GM12891 (cell line): ENCODE measurements at places on chromosomes 6 and 20.

GRCh38 chr20:59259946-59260345, 40.5 kb upstream of the EDN3 start:
- no peak for DNase-seq

DNA sequence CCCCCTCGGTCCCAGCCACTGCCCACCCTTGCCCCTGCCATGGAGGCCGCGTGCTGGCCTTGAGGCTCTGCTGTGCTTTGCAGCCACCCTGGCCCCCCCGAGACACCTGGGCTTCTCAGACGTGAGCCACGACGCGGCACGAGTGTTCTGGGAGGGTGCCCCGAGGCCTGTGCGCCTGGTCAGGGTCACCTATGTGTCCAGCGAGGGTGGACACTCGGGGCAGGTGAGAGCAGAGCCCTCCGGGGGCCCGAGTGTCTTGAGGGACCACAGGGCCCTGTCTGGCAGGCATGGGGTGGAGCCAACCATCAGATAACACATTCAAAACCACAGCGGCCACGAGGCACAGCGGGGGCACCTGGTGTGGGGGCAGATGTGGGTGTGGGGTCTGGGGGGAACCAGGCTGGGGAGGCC, 18.9 kb downstream of the COL20A1 start:
- no peak for DNase-seq

- no peak for DNase-seq
Measured at GRCh38 chr20:18588574-18588933, 700 bp downstream of the DTD1 start.

- DNase-seq, result no peak
Measured at GRCh38 chr6:161151660-161152526, 122.0 kb downstream of the AGPAT4 start.

DNA sequence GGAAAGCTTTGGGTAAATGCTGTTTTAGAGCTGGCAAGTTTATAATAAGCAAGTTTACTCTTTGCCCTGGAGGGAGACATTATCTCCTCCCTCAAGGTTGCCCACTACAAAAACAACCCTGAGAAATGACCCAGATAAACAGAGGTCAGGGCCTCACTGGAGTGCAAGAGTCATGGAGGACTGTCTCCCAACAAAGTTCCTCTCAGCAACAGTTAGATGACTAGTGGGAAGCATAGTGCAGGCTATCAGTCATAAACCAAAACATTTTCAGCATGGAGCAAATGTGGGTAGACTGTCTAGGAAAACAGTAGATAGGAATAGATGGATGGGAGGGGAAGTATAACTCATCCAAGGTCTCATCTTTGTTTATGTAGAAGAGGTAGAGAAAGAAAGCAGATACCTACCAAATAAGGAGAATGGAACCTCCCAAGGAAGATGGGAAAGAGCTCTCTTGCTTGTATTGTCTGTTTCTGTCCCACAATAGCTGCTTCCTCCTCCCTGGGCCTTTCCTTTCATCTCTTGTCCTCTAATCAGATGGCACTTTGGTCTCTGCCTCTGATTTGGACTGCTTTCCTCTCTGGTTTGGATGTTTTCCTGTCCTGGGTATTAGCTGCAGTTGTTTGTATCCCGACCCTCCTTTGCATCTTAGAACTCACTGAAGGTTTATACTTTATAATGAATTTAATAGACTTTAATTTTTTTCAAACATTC, 95.4 kb downstream of the WASF1 start:
- no peak for DNase-seq

DNA sequence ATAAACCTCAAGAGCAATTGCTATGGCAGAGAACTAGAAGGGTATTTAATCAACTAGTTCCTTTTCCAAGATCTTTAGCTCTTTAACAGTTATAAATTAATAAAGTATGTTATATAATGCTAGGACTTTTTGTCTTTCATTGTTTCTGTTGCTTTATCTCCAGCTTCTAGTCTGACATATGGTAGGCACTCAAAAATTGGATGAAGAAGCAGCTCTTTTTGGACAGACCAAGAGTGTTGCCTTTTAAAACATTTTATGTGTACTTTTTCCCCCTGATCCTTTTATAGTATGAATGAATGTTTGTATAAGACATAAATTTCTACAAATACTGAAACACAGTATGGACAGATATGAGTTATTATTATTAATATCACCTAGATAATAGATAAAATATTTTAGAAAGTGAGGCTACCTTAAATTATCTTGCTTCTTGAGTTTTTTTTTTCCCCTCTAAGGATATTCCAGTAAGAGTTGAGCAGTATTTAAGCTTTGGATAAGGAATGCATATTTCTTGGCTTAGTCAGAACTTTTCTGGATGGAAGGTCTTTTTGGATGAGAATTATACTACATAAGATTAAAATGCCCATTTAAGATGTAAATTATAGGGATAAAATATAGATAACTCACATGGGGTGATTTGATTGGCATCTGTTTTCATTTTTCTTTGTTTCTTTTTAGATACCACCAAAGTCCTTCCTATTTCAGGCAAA, 16.6 kb downstream of the LAMA2 start:
- no peak for DNase-seq

GRCh38 chr6:42729731-42730130, 7.3 kb upstream of the PRPH2 start:
- no peak for DNase-seq

- DNase-seq, result no peak
Measured at GRCh38 chr20:13121840-13122515, 99.1 kb upstream of the ISM1 start.

GRCh38 chr6:41663568-41663967, 25.3 kb downstream of the MDFI start:
- DNase-seq, result no peak

- no peak for DNase-seq
Measured at GRCh38 chr6:161748535-161749416, 474.9 kb upstream of the AGPAT4 start.

- DNase-seq, result no peak
Measured at GRCh38 chr20:53832499-53832898, 237.9 kb downstream of the BCAS1 start.

- DNase-seq, result no peak
Measured at GRCh38 chr6:41289815-41290214, 3.3 kb upstream of the TREM1 start.

GRCh38 chr6:11848852-11849731, 70.5 kb upstream of the ADTRP start:
- no peak for DNase-seq

GRCh38 chr6:52475307-52475706, 55.2 kb downstream of the EFHC1 start:
- no peak for DNase-seq

GRCh38 chr6:31930962-31931361, 3.4 kb downstream of the C2 start:
- DNase-seq, result no peak

DNA sequence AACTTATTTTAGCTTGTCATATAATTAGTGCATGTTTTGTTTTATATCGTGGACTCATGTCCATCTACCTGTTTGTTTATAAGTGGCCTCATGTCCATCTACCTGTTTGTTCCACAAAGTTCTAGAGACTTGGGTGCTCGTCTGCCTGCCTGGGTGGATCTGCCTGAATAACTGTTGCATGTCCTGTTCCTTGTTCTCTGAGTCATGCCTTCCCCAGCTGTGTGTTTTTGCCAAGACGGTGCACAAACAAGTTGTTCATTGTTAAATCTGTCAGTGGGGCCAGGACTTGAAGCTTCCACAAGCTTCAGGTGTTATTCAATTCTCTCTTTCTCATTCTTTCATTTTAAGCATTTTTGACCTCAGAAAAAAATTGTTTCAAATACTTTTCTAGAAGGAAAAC, 358.0 kb upstream of the CITED2 start:
- no peak for DNase-seq

GRCh38 chr20:6956056-6956455, 188.6 kb downstream of the BMP2 start:
- DNase-seq, result no peak

DNA sequence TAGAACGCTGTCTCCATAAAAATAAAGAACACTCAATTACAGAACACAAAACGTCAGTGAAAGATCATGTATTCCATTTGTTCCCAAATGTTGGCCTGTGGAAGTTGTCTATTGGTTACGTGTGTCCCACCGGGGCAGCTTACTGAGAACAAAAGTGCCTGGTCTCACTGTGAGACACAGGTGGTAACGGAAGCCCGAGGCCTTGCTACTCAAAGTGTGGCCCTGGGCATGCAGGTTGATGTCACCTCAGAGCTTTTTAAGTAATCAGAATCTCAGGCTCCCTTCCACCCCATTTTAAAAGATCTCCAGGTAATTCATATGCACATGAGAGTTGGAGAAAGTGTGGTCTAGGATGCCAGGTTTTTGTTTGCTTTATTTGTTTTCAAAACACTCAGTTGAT, 422.5 kb upstream of the OPRM1 start:
- no peak for DNase-seq

DNA sequence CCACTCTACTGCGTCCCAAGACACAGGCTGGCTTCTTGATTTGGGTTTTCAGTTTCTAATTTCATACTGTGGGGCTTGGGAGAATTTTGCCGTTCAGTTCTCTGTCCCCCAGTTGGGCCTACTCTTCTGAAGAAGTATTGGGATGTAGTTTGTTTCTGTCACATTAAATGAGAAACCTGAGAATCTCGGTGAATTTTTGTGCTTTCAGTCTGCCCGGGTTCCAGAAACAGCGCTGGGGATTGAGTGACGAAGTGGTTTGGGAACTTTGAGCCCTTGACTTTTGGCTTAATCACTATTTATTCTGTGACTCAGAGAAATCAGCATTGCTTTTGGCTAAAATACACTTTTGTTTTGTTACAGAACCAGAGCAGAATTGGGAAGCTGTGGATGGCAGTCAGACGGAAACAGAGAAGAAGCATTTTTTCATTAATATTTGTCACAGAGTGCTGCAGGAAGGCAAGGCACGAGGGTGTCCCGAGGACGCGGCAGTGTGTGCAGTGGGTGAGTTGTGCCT, 74.0 kb downstream of the IGF2R start:
- DNase-seq, result no peak

GRCh38 chr20:17524560-17524959, 6.6 kb downstream of the BFSP1 start:
- DNase-seq, result no peak

- DNase-seq, result no peak
Measured at GRCh38 chr6:46504242-46504641, 13.0 kb upstream of the RCAN2 start.

DNA sequence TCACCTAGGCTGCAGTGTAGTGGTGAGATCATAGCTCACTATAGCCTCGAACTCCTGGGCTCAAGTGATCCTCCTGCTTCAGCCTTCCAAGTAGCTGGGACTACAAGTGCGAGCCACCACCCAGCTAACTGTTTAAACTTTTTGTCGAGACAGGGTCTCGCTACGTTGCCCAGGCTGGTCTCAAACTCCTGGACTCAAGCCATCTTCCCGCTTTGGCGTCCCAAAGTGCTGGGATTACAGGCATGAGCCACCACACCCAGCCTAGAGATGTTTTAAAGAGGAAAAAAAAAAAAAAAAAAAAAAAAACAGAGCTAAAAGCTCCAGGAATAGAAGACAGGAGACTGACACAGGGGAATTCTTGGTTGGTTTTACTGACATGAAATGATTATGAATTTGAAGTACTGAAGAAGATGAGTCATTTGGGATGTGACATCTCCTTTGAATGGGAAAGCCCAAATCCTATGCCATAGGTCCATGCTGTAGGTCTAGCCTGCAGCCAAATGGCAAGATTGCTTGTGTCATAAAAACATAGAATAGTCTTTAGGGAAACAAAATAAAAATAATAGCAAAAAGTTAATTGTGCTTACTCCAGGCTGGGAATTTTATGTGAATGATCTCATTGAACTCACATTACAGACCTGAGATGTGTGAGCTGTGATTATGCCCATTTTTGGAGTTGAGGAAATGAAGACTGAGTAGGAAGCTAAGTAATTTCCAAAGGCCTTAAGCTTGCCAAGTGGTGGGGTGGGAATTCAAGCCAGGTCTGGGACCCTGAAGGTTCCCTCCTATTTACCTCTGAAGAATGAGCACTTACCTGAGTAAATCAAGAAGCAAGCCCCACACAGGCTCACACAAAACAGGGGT, 24.3 kb upstream of the NHSL1 start:
- DNase-seq, result no peak

- DNase-seq, result no peak
Measured at GRCh38 chr6:34485321-34486060, 19.6 kb downstream of the PACSIN1 start.

DNA sequence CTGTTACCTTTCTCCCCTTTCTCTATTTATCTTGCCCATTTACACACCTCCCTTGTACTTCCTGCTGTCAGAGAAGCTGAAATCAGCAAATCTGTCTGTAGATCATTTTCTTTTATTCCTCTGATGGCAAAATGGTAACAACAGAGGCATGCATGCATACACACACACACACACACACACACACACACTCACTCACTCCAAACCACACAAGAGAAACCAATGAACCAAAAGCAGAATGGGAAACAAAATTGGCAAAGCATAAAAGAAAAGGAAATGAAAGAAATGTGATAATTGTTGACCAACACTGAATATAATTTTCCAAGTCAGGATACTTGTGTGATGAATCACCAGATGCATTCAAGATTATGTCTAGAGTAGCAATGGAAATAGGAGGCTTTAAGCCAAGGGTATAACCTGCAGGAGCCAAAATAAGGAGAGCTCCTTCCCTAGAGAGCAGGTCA, 172.4 kb downstream of the PLCB4 start:
- DNase-seq, result no peak

DNA sequence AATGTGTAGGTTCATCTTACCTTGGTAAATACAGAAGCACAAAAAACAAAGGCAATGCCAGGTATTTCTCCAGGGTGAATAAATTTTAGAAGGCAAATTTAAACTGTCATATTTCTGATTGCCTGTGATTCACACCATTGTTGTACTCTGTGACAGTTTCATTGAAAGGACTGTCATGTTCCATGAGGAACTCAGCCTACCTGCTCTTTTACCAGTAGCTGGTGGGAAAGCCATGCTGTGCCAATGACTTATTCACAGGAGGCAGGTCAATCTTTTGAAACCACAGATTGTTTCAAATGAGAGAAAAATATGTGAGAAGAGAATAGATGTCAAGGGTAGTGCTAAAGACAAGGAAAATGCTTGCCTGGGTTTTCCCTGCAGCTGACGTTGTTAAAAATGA, 206.4 kb downstream of the LAMA2 start:
- no peak for DNase-seq

DNA sequence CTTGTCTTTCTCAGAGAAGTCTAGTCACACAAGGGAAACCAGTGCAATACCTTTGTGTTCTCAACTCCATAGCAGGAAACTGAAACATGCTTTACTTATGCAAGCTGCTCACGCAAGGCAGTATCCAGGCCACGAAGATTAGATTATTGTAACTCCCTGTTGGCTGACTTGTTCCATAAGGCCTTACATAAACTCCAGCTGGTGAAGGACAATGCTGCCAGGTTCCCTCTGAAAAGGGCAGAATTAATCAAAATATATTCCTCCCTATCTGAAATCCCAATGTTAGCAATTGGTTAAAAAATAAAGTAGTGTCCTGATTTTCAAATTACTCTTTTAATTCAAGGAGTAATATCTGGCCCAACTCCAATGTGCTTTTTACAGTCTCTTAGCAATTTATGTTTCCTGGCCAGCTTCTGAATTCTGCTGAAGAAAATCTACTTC, 966.6 kb downstream of the HACE1 start:
- no peak for DNase-seq

GRCh38 chr6:70708448-70708847, 40.8 kb downstream of the SMAP1 start:
- no peak for DNase-seq

- DNase-seq, result no peak
Measured at GRCh38 chr20:38123021-38123587, 42.0 kb downstream of the TGM2 start.

- DNase-seq, result no peak
Measured at GRCh38 chr6:170157567-170158218, 133.2 kb downstream of the DLL1 start.
